ENCODE measurements at places on chromosomes 16 and 17.

DNA sequence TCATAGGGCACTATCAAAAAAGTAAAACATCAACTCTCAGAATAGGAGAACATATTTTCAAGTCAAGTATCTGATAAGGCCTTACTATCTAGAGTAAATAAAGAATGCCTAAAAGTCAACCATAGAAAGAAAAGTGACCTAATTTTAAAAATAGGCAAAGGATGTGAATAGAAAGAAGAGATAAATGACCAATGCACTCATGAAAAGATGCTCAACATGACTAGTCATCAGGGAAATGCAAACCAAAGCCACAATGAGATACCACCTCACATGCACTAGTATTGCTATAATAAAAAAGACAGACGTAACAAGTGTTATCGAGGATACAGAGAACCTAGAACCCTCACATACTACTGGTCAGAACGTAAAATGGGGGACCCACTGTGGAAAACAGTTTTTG, 90.8 kb downstream of the DYNLRB2 start:
- DNase-seq, result no peak

- no peak for DNase-seq
Observed at GRCh38 chr16:1188432-1189189, 35.7 kb downstream of the CACNA1H start.

DNA sequence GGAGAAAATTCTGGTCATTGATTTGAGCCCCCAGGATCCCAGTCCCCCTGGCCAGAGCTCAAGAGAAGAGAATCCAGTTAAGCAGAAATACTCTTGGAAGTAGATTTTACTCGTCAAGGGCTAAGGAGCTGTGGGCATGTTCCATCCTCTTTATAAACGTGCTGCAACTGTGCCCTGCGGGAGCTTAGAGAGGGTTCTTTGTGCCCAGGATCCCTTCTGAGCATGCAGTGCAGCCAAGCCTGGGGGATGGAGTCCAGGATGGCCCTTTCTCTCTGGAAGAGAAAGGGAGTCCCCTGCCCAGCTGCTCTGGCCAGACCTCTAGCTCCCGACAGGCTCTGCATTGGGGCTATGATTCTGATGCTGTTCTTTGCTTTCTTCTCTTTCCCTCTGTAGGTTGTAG, 9.5 kb upstream of the LGALS9 start:
- no peak for DNase-seq

DNA sequence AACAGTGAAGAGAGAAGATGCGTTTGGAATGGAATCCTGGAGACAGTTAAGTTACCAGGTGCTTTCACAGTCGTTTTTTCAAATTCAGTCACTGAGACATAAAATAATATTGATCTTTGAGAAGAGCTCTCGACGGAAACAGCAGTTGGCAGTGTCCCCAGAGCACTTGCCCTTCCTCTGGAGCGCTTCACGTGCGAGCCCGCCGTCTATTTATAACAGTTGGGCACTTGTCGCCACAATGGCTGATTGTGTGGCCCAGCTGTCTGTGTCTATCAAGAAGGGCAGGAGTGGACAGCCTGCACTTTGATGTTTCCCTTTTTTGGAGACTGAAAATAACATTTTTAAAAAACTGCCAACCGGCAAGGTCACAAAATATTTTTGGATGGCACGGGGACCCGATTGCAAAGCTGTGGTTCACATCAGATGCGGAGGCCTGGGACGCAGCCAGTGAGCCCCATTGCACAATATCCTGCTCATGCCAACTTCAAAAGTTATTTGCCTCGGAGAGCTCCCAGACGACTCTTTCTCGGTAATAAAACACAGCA, 62.9 kb downstream of the ADCY9 start:
- DNase-seq, result no peak

GRCh38 chr17:50488880-50489279, 10.2 kb downstream of the RSAD1 start:
- no peak for DNase-seq

DNA sequence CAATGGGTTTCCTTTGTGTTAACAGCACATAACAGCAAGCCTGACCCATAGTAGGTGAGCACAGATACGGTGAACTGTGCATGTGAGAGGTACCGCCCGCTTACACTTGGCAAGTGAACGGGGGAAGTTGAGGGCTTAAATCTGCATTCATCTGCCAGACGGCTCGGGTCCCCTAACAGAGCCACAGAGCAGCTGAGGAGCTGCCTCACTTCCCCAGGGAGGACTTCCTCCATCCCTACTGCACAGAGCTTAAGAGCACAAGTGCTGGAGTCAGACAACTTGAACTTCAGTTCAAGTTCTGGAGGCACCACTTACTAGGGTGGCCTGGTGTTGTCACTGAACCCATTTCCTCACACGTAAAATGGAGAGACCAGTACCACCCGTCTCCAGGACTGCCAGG, 13.4 kb downstream of the RAB5C start:
- DNase-seq, result no peak

GRCh38 chr16:59202233-59202862, 468.2 kb upstream of the GOT2 start:
- DNase-seq, result no peak

DNA sequence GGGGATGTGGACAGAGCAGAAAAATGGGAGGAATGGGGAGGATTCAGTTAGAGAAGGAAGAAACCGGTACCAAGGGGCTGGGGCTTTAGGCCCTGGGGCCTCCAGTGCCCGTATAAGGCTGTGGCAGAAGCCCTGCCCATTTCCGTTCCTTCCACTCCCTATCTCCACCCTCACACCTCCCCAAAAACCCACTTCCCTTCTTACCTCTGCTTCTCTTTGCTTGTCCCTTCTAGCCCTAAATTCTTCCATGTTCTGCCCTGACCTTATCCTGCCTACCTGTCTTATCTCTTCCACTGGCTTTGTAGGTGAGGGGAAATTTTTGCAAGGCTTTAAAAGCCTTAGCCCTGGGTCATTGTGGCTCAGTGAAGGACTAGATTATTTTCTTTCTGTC, 4.1 kb downstream of the RNF167 start:
- DNase-seq, result no peak

DNA sequence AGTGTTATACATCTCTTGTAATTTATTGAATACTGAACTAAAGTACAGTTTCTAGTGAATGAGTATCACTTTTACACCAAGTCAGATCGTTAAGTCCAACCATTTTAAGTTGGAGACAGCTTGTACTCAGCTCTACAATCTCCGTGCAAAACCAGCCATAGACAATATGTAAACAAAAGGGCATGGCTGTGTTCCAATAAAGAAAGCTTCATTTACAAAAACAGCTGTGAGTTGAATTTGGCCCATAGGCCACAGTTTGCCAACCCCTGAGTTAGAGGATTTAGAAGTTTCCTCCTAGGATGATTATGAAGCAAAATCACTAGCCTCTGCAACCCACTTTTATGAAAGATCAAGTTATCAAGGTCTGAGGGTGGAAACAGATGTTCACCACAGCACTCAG, 105.7 kb upstream of the RCVRN start:
- no peak for DNase-seq

GRCh38 chr16:48846277-48846676, 236.3 kb upstream of the N4BP1 start:
- no peak for DNase-seq

GRCh38 chr16:86176462-86176861, 277.5 kb downstream of the IRF8 start:
- DNase-seq, result no peak

- no peak for DNase-seq
Observed at GRCh38 chr17:8857919-8858318, 9.6 kb downstream of the PIK3R6 start.

DNA sequence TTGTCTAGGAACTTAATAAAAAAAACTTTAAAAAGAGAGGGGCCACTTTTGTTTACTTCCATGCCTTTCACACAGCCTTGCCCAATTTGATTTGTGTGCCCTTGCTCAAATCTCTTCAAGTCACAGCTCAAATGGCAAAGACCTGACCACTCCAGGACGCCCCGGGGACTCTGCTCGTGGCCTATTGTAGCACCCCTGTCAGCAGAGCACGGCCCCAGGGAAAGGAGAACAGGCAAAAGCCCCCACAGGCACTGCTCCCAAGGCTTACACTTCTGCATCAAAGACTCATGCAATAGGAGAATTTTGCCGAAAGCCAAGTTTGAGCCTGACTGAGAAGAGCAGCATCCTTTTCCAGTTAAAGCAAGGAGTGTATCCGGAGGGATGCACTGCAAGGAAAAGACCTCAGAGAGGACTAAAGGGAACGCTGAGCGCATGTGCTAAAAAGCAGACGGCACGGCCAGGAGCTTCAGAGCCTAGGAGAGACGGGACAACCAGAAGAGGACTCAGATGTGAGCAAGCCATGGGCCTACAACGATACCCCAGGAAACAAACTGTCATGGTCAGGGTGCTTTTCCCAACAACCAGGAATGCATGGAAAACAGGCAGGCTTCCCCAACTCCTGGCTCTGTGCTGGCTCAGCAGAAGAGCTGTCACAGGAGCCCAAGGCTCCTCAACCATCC, 8.2 kb downstream of the CREBBP start:
- no peak for DNase-seq

DNA sequence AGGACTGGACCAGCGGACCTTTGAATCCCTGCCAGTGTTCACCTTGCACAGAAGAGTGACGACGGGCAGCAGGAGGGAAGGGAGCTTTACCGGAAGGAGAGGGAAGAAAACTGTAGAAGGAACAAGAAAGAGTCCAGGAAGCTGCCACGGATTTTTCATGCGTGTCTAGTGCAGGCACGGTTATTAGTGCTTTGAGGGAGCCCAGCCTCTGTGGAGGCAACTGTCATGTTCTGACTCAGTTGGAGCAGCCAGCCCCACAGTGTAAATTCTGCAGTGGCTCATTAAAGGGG, 6.5 kb upstream of the HOXB13 start:
- DNase-seq, result no peak

GRCh38 chr17:82239401-82239925, 10.6 kb downstream of the SLC16A3 start:
- DNase-seq, result no peak

DNA sequence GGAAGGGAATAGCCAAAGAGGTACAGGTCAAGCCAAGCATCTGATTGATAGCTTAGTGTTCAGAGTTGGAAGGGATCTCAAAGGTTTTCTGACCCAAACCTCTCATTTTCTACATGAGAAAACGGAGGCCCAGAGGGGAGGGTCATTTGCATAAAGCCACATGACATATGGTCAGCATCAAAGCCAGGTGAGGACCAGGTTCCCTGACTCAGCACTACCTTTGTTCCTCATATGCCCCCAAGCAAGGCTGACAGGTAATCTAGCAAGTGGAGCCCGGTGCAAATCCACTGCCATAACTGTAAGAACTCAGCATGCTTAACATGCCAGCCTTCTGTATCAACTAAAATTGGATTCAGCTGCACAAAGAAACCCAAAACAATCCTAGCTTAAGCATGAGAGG, 28.2 kb upstream of the CCL1 start:
- DNase-seq, result no peak

DNA sequence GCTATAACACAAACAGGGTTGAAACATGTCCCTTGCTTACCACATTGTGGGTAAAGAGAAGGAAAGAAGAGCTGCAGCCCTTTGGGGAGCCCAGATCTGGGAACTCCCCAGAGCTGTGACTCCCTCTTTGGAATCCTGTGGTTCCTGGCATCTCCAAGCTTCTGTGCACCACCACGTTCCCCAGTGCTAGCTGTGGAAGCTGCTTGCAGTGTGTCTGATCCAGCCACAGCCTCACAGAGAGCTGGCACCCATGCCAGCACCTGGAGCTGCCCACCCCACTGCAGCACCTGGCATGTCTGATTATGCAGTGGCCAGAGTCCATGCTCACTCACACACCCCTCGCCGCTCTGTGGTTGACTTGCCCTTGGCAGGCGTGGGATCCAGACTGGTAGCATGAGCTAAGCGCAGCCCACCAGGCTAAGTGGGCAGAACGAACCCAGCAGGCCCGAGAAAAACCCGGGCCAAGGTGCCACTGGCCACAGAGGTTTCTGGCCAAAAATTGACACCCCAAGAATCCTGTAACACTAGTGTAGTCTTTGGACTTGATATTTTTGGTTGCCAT, 252.6 kb upstream of the KCNJ16 start:
- no peak for DNase-seq

DNA sequence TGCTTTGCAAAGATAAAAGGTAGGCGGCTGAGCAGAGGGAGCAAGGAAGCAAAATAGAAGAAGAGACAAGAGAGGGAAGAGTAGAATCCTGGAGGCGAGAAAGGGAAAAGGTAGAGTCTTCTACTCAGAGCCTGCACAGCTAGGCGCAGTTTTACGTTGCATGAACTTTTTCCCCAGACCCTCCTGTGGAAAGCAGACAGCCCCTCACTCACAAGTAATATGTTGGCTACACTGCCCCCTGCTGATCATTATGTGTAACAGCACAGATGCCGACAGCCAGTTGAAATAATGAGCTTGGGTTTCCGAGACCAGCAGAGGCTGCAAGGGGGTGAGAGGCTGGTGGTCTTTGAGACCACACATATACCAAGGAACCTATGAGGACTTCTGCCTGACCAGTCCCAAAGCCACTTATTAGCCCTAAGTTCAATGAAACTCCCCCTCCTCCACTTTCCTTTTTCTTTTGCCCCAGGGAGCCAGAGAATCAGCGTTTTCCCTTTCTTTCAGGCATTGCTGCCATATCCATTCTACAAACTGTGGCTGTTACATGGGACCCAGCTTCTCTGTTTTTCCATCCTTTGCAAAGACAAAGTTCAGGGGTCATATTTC, 22.5 kb upstream of the CMTR2 start:
- DNase-seq, result no peak

GRCh38 chr16:55283812-55284717, 39.9 kb upstream of the IRX6 start:
- no peak for DNase-seq

GRCh38 chr17:79294459-79295071, 219.9 kb downstream of the ENGASE start:
- no peak for DNase-seq

DNA sequence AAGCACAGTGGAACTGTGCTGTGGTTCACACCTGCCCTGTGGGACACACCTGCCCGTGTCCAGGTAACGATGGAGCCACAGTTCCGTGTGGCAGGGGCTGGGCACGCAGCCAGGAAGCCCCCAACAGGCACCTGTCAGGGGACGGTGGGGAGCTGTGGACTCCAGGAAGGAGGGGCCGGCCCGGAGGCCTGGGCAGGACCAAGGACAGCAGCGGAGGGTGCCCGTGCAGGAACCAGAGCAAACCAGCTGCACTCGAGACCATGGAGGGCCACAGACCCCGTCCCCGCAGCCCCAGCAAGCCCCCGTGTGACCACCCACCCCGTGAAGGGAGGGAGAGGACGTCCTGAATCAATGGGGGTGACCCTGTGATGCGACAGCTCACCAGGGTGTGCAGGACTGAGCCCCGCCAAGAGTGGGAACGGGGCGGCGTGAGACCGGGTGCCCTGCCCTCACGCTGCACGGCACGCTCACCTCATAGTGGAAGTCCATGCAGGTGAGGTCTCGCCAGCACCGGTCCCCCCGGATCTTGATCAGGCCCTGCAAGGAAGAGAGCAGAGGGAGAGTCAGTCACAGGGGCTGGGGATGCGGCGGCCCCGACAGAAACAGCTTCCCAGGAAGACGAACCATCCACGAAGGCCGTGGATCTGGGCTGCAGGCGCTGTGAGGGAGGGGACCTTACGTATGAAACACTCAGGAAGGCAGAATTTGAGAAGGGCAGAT, 78.1 kb downstream of the LMF1 start:
- no peak for DNase-seq
